AG04450 (cell line): ENCODE measurements at places on chromosomes 2 and 18.

GRCh38 chr2:118459426-118459825 is 371.2 kb downstream of the INSIG2 start:
- DNase-seq: no peak

DNA sequence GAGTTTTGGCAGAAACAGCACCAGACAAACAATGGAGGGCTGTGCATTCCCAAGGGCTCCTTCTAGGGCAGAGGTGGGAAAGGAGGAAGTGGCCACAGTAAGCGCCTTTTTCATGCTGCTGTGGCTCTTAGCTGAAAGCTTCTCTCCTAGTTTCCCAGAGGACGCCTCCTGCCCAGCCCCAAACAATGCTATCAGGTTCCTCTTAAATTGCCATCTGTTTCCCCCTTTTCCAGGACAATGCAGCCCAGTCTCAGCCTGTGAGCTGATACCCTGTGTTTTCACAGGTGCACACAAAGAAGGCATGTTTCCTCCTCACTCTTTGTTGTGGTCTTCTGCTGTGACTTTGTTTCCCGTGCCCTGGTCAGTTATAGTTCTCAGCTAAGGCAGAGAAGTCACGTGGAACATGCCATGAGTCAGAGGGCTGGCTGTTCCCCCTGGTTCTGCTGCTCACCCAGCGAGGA is 5.4 kb upstream of the FAM124B start:
- no peak for DNase-seq

DNA sequence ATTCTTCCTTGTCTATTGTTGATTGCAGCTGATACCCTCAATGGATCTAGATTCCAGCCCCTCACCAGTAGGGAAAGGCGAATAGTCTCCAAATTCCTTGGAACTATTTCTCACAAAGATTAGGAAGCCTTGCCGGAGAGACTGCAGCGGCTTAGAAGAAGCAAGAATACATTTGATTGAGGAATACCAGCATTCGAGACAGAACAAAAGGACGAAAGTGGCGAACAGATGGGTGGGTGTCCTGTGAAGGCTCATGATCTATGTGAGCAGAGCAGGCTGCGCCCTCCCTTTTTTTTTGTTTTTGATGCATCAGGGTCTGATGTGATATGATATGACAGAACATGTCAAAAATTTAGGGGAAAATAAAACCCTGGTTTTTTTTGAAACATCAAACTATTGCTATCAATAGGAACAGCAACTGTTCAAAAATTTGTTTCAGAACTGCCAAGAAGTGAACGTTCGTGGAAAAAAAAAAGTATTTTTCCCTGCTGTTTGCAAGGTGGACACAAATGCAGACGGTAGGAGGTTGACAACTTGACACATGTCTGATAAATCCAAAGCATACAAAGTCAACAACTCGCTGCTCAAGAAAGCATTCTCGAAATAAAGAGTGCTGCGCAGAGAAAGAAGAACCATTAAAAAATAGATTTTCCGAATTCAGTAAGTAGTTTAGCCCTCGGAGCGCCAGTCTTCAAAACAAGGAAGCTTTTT is 49.1 kb downstream of the PTGR3 start:
- no peak for DNase-seq

DNA sequence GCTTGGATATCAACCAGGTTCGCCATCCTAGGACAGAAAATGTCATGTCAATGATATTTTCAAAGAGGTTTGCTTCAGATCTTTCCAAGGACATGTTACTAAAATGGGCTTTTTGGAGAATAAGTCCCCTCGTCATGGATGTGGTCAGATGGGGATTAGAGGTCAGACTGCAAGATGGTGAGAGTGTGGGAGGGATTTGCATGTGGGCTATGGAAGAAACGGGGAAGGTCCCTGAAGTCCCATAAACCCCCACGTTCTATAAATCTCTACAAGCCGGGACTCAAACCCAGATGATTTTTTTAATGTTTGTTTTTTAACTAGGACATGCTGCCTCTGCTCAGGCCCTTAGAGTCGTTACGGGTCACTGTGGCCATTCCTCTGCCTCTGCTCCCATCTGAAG is 37.7 kb upstream of the IGFBP5 start:
- DNase-seq: no peak

DNA sequence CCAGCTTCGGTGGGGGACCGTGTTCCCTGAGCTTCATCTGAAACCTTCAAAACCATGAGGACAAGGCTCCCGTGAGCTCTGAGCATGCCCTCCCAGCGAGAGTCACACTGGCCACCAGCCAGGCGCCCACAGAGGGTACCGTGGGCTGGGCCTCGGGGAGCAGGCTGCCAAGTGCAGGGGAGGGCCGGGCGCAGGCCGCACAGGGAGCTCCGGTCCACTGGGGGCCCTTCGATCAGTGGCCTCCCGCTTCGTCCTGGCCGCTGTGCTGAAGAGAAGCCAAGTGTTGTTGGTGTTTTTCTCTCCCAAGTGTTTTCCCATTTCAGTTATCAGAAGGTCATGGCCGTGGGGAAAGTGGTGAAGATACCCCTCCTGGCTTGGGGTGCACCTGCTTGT is 144.4 kb downstream of the PTGR3 start:
- no peak for DNase-seq
